ENCODE measurements at places on chromosomes 6 and 20.

GRCh38 chr6:14910692-14911547 lies 334.9 kb upstream of the JARID2 start:
- DNase-seq, result no peak

GRCh38 chr6:116144605-116145004 lies 18.7 kb upstream of the COL10A1 start:
- no peak for DNase-seq

DNA sequence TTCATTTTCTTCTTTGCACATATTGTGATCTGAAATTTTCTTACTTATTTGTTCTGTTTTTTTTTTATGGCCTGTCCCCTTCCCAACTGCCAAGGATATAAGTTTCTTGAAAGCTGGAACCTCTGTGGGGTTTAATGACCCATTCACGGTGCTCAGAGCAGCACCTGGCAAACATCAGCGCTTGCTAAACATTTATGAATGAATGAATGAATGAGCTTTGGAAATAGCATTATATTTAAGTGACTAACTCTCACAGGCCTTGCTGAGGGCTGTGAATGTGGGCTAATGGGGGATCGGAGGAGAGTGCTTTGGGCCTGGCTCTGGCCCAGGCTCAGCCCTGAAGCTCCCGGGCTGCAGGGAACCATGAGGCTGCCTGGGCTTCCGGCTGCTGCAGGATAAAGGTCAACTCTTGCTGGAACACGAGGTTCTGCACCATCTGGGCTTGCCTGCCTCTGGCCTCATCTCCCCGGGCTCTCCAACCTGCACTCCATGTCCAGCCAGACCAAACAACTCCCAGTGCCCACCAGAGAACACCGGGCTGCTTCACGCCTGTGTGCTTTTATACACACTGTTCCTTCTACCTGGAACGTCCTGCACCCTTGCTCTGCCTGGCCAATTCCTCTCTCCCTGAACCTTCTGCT lies 14.6 kb upstream of the ARMC12 start:
- no peak for DNase-seq

- no peak for DNase-seq
These were observed 66.0 kb downstream of the HS3ST5 start for GRCh38 chr6:114276783-114277182.

DNA sequence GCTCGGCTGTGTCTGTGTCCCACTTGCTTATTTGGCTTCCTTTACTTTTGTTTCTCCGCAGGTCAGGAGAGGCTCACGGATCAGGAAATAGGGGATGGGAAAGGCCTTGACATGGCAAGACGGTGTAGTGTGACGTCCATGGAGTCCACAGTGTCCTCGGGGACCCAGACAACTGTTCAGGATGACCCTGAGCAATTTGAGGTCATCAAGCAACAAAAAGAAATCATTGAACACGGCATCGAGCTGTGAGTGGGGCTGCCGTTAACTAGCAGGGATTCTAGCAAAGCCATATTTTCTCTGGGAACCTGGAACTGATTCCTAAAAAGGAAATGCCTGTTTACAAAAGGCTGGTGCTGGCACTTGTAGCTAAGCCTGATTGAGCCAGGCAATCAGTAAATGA lies 54.4 kb downstream of the ARFGEF2 start:
- no peak for DNase-seq

All from stimulated activated CD4-positive, alpha-beta T cell treated with anti-CD3 and anti-CD28 coated beads, TNF-alpha, amount 100 ng/mL, for 48 hours (primary cell).